ENCODE measurements at places on chromosomes 7 and 10.

- no peaks in the 10 kb centered on the region for H3K36me3 ChIP-seq
- H3K27me3 ChIP-seq = no peaks in the 10 kb centered on the region
- no peak for DNase-seq
- no peak overlapping the region for H3K27ac ChIP-seq
Measured at GRCh38 chr10:132283604-132284382, 24.0 kb downstream of the STK32C start.

DNA sequence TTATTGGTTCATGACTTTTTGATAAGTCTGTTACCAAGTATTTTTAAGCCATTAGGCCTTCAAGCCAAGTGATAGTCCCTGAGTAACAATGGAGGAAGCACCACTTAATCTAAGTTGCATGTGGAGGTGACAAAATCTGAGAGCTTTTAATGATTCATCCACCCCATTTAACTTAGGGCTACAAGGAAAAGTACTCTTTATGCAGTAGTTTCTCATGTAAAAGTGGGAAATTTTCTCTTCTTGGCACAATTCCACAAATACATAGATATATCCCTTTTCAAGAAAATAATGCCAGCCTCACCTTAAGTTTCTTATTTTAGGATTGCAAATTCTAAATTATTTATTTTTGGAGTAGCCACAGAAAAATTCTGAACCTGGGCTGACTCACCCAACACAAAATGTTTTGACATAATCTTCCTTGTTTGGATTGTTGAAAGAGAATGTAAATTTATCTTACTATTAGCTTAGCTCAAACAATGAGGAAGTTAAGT, 85.7 kb downstream of the SUGCT start:
- DNase-seq = no peak
- H3K4me3 ChIP-seq = no peak overlapping the region
- H3K27me3 ChIP-seq = no peaks in the 10 kb centered on the region
- H3K36me3 ChIP-seq = no peaks in the 10 kb centered on the region
- H3K27ac ChIP-seq = peak overlapping the region; percentile 1

- no peaks in the 10 kb centered on the region for H3K36me3 ChIP-seq
- H3K27ac ChIP-seq = no peak overlapping the region
- no peaks in the 10 kb centered on the region for H3K4me1 ChIP-seq
- H3K4me3 ChIP-seq = no peak overlapping the region
Measured at GRCh38 chr10:42977032-42977416, 99.8 kb upstream of the RET start.

- DNase-seq = peak; percentile 81
- H3K36me3 ChIP-seq = no peaks in the 10 kb centered on the region
- H3K4me3 ChIP-seq = no peak overlapping the region
- no peak overlapping the region for H3K27ac ChIP-seq
Measured at GRCh38 chr10:68156373-68157185, 47.3 kb downstream of the MYPN start.

GRCh38 chr7:141466151-141466904, 84.9 kb upstream of the AGK start:
- H3K27me3 ChIP-seq = no peaks in the 10 kb centered on the region
- no peak overlapping the region for H3K4me3 ChIP-seq
- DNase-seq = no peak
- H3K36me3 ChIP-seq = no peaks in the 10 kb centered on the region
- no peak overlapping the region for H3K27ac ChIP-seq

DNA sequence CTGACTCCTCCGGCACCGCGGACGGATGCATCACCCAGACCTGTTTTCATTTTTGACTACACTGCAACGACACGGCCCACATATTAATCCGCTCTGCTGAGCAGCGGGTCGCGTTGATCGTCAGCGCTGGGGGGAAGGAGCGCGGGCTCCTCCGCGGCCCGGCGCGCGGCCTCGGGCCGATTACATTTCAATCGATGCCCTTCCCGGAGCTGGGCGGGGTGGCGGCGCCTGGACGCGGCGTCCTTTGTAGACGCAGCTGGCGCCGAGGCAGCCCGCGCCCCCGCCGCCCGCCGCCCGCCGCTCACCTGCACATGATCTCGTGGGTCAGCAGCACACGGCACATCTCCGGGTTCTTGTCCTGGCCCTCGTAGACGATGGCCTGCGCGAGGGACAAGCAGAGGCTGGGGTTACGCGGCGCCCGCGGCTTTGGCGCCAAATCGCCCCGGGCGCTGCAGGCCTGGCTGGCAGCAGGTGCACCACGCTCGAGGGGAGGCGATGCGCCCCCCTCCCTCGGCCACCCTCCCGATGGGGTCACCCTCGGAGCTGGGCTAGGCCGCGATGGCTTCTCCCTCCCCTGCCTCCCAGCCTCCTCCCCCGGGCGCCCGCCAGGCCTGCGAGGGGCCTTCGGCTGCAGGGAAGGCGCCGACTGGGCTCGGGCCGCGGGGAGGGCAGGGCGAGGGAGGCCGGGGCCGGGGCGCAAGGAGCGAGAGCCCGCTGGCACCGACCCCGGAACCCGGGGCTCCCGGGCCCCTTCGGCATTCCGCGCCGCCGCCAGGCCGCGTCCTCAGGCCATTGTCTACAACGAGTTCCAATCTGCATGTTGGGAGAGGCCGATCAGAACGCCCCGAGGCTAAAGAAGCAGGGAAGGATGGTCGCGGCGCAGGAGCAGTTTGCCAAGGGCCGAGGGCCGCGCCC, 5.2 kb downstream of the EBF3 start:
- no peak overlapping the region for H3K27ac ChIP-seq
- no peak for DNase-seq

DNA sequence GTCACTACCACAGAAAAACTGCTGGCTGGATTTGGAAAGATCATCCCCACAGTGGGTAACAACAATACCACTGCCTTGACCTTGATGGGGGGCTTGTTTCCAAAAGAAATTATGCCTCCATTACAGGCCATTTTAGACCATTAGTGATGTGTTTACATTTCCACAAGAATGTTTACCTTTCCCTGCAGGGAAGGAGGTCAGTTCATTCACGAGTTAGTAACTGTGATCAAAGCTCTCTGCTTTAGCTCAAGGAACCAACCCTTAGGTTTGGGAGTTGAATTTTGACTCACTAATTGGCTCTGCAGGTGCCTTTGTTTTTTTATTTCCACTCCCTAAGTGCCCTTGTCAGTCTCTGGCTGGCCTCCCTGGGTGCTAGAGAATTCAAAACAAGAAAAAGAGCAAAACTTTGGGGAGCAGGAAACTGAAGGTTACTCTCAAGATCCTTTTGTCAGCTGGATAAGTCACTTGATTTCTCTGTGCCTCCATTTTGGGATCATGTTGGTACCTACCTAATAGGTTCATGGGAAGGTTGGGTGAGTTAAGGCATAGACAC, 41.1 kb upstream of the NUPR2 start:
- no peaks in the 10 kb centered on the region for H3K4me1 ChIP-seq
- DNase-seq = no peak

DNA sequence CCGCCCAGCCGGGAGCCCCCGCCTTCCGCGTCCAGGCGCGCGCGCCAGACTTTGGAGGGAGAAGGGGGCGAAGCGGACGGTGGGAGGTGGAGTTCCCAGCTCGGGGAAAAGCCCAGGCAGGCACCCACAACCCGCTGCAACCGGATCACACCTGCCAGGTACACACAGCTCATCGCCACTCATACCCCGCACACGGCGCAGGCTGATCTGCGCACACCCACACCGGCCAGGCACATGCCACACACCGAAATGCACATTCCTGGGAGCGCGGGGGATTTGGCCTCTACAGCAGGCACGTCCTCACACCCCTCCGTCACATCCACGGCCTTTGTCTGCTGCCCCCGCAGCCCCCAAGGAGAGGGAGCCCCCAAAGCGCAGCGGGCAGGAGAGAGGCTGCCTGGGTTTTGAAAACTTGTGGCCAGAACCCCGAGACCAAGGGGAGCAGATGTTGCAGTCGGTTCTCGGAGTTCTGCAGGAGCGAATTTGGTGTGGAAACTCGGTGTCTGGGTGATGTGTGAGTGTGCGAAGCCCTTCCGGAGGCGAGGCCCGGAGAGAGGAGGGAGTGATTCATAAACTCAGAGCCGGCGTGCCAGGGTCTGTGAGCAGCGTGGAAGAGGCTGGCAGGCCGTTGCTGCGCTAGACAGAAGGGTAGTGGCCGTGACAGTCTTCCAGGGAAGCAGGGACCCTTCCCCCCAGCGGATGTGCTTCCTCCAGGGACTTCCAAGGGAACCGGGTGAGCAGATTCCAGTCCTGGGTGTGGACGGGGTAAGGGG, 734 bp downstream of the CHST3 start:
- H3K27me3 ChIP-seq = no peaks in the 10 kb centered on the region
- peaks cover 39% of the 10 kb centered on the region for H3K4me1 ChIP-seq
- H3K27ac ChIP-seq = peak overlapping the region; percentile 100
- DNase-seq = no peak
- peak overlapping the region; percentile 99 for H3K4me3 ChIP-seq

Data from ascending aorta (tissue), 2 donors.